Adrenal gland (tissue), 19 donors: ENCODE measurements at places on chromosomes 7 and 10.

DNA sequence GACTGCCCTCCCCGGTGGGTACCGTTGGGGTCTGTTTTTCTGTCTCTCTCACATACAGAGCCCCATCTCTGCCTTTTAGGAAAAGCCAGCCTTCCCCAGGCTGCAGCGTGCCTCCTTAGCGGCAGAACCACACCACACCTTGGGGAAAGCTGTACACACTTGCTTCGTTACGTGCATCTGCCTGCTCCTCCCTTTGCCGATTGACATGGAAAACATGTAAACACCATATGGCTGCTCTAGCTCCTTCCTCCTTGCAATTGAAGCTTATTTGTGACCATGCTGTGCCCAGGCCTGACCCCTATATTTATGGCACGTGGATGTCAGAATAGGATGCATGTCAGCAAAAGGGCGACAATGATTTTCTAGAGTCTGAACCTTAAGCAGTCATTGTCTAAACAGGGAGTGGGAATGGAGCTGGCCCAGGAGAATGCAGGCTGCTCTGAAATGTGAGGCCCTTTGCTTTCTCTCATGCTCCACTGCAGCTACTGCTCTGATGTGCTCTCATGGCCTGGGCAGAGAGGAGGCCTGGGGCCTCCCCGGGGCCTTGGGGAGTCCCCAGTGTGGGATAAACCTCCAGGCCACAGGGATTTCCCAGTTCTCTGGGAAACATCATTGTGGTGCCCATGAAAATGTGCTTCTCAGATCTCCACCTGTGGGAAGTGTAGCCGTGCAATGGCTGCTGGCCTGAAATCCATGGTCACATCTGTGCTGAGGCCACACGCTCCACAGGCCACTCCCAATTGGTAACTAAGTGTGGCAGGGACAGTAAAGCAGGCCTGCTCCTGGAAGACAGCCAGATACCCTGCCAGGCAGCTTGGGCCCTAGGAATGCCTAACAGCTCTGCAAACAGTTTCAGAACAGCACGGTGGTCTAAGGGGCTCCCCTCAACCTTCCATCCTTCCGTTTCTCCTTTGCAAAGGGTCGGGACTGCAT, 18.6 kb downstream of the PDE6C start:
- DNase-seq, result no peak

DNA sequence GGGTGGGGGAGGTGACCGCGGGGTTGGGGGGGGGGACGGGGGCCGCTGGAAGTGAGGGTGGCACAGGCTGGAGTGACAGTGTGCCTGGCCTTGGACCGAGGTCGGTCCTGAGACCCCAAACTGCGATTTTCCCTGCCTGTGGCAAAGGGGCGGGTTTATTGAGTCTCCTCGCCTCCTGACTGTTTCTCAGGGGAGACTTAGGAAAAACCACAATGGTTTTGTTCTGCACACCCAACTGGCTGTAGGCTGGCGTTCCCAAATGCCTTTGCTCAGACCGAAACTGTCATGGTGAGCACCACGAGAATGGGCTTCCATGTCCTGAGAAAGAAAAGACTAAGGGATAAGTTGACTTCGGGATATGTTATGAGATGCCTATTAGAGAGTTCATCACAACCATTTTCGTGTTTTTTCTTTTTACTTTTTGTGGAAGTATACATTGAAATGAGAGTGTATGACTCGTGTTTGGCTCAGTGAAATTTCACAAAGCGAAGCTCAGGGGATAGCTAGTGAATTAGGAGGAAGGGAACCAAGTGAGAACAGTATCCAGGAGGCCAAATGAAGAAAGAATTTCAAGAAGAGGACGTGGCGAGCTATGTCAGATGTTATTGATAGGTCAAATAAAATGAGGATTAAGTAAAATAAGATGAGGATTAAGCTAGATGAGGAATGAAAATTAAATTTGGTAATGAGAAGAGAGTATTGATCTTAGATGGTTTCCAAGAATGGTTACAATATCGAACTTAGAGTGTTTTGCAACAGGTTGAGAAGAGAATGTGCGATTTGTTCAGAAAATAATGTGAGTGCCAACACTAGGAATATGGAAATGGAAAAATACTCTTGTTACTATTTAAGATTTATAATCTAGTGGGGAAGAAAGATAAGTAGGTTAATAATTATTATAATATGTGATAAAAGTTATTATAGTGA, 918 bp downstream of the NET1 start:
- no peak for DNase-seq

DNA sequence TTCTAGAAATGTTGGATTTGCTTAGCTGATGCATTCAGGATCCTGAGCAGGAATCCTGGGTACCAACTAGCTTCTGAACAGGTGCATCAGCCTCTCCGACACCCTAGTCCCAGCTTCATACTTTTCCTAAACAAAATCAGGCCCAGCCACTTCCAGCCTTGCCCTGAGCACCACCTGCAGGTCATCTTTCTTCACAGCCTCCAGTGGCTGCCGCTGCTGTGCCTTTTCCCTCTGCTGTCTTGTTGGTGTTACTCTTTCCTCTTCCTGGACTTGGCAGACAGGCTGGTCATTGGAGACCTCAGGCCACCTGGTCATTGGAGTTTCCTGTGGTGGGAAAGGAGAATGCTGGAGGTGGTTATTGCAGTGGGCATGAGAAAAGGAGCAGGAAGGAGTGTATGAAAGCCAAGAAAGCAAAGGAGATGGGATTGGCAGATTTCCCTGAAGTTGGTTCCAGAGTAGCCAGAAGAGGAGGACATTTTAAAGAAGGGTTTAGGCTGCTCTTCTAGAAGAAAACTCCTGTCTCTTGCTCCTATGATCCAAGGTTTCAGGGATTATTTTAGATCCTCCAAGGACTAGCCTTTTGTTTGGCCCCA, 48.2 kb upstream of the NFKB2 start:
- peak; percentile 67 for DNase-seq

DNA sequence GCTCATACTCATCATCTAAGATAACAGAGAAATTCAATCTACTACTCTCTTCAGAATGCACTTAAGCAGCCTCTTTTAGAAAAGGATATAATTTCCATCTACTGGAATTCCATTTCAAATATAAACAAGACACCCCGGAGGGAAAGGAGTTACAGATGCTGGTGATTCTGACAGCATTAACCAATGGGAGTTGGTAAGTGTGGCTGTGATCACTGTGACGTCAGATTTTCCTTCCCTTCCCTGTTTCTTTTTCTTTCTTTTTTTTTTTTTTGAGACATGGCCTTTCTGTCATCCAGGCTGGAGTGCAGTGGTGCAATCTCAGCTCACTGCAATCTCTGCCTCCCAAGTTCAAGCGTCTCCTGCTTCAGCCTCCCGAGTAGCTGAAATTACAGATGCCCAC, 106.6 kb downstream of the ACTR3B start:
- DNase-seq, result no peak

- DNase-seq, result no peak
Observed at GRCh38 chr7:11170863-11171568, 197.3 kb downstream of the PHF14 start.

DNA sequence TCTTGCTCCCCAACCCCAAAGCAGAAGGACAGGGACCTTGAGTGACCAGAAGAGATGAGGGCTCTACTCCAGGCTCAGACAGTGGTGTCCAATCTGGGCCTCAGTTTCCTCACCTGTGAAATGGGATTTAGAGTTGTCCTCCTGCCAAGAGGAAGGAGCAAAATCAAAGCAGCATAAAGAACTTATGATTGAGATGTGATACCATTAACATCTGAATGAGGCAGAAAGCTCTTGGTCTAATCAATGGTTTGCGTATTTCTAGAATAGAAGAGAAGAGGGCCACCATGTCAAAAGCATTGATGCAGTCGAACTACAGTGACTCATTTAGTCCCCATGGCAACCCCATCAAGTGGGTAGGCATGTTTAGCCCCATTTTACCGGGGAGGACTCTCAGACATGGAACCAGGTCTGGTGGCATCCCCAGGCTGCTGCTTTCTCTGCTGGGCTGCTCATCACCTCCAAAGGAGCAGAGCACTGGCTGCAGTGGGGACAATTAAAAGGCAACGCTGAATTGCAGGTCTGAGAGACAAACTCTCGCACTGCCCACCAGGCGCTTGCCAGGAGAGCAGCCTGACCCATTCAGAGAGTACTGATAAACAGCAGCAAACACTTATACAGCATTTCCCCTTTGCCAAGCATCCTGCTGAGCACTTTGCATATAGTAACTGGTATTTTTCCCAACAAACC, 175.9 kb downstream of the NEURL1 start:
- DNase-seq, result no peak

GRCh38 chr10:67629461-67629971, 66.5 kb downstream of the CTNNA3 start:
- no peak for DNase-seq

DNA sequence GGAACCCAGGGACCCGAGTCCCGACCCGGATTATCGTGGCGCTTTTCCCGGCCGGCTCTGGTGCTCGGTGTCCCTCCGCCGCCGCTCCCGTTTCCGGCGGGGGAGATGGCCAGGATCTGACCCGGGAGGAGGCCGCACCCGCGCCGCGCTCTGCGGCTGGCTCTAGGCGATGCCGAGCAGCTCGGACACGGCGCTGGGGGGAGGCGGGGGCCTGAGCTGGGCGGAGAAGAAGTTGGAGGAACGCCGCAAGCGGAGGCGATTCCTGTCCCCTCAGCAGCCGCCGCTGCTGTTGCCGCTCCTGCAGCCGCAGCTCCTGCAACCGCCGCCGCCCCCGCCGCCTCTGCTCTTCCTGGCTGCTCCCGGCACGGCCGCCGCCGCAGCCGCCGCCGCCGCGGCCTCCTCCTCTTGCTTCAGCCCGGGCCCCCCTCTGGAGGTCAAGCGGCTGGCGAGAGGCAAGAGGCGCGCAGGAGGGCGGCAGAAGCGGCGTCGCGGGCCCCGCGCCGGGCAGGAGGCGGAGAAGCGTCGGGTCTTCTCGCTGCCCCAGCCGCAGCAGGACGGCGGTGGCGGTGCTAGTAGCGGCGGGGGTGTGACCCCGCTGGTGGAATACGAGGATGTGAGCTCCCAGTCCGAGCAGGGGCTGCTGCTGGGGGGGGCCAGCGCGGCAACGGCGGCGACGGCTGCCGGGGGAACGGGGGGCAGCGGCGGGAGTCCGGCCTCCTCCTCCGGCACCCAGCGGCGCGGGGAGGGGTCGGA, 593 bp downstream of the CDK13 start:
- peak; percentile 71 for DNase-seq

DNA sequence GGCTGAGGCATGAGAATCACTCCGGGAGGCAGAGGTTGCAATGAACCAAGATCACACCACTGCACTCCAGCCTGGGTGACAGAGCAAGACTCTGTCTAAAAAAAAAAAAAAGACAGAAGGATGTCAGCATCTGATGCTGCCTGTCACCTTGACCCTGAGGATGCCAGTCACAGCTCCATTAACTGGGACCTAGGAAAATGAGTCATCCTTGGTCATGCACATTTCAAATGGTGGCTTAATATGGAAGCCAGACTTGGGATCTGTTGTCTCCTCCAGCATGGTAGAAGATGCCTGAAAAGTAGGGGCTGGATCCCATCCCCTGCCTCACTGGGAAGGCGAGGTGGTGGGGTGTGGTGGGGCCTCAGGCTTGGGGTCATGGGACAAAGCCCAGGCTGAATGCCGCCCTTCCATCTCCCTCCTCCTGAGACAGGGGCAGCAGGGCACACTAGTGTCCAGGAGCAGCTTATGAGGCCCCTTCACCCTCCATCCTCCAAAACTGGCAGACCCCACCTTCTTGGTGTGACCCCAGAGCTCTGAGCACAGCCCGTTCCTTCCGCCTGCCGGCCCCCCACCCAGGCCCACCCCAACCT, 1.3 kb downstream of the NOS3 start:
- no peak for DNase-seq

- DNase-seq, result peak; percentile 97
Observed at GRCh38 chr10:97632949-97633884, at the start of gene MORN4. Gene MORN4, minus strand, starts transcription at chr10:97633500. Its CDS starts 13,847 bp downstream, at chr10:97619653.
